Esophagus muscularis mucosa (tissue), 4 donors: ENCODE measurements at places on chromosomes 2 and 18. TPM values are rescaled to one million over a fixed set of nuclear protein-coding genes. Genes with fewer than 3 reads are reported as not detected.
A peak's percentile ranks its signal among the peaks of the same experiment; 100 is the strongest.

Gene ATOH8
- total RNA-seq: 41.1 TPM

Gene LOXL3
- 7.1 TPM for total RNA-seq

Gene TGFA
- total RNA-seq: 0.84 TPM

Gene GKN1
- total RNA-seq: not detected

Gene CXCR1
- not detected for total RNA-seq

Gene CDH19
- total RNA-seq: 47.3 TPM

Gene GLI2
- total RNA-seq: 16.1 TPM

Gene DES
- 23,770 TPM for total RNA-seq

DNA sequence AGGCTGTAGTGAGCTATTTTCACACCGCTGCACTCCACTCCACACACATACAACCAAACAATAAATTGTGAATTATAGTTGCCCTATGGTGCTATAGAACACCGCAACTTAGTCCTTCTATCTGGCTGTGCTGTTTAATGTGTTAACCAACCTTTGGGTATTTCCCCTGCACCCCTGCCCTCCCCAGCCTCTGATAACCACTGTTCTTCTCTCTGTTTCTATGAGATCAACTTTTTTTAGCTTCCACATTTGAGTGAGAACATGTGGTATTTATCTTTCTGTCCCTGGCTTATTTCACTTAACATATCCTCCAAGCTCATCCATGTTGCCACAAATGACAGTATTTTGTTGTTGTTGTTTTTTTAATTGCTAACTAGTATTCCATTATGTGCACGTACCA, 32.5 kb downstream of the TET3 start:
- no peak for DNase-seq

- DNase-seq: no peak
Measured at GRCh38 chr2:84424152-84424551, 34.9 kb downstream of the SUCLG1 start.

DNA sequence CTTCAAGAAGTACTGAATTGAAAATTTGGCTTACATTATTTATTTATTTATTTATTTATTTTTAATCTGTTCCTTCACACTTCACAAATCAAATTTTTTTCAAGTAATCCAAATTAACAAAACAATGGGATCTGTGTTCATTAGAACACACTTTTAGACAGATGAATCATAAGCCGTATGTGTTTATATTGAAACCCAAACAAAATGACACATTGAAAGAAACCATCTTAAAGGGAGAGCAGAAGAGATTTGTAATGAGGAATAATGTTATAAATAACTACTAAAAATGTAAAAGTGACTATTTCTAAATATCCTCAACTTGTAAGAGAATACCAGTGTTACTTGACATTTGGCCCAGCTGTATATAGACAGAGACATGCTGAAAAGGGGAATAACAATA, 991.0 kb upstream of the CHAC2 start:
- DNase-seq: no peak

DNA sequence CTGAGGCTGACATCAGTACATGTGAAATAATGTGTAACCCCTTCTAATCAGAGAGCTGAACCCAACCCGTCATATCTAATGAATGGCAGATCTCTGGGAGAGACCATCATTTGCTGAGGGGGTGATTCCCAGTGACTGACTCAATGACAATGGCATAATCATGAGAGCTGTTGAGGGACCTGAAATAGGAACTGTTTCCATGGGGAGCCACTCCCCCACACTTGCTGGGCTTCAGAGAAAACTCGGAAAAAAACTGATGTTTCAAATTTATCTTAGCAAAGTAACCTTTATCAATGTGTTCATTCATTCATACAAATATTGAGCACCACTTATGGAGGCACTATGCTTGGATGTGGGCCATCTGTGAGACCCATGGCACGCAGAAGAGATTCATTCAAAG, 93.4 kb upstream of the ZBTB14 start:
- no peak for DNase-seq

DNA sequence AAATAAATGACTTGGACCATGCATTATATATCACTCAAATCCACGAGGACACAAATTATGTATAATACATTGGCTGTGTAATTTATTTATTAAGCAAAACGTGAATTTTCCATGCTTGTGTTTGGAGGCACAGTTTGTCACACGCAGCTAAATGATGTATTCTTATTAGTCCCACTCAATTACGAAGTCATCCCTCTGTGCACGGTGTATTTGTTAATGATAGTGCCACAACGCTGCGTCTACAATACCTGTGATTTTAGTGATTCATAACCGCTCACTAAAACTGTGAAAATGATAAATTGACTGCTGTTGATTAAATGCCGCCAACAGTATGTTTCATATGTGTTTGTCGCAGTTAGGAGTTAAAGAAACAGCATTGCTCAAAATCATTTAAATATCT, 358.3 kb downstream of the ZNF516 start:
- peak; percentile 45 for DNase-seq

DNA sequence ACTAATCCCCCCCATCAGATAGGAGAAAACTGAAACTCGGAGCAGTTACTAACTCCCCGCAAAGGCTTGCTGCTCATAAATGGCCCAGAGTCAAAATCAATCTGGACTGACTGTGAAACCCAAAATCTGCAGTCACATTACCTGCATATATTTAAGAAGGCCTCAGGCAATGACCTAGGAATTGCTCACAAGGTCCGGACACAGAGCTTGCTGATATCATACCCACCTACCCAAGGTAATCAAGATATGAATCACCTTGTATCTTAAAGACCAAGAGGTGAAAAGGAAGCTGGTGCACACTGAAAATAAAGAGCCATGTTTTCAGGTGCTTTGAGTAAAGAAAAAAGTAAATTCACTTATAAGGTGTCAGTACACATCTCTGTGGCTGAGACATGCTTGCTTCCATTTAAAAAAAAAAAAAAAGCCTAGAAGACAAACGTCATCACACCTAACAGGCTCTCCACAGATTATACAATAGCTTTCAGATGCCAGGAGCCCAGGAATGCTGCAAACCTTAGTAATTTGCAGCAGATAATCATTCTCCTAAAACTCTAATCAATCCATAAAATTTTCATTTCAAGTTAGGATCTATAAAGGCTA, 195.4 kb downstream of the ZEB2 start:
- no peak for DNase-seq

- DNase-seq: no peak
Measured at GRCh38 chr2:240151477-240152031, 11.1 kb upstream of the OTOS start.

DNA sequence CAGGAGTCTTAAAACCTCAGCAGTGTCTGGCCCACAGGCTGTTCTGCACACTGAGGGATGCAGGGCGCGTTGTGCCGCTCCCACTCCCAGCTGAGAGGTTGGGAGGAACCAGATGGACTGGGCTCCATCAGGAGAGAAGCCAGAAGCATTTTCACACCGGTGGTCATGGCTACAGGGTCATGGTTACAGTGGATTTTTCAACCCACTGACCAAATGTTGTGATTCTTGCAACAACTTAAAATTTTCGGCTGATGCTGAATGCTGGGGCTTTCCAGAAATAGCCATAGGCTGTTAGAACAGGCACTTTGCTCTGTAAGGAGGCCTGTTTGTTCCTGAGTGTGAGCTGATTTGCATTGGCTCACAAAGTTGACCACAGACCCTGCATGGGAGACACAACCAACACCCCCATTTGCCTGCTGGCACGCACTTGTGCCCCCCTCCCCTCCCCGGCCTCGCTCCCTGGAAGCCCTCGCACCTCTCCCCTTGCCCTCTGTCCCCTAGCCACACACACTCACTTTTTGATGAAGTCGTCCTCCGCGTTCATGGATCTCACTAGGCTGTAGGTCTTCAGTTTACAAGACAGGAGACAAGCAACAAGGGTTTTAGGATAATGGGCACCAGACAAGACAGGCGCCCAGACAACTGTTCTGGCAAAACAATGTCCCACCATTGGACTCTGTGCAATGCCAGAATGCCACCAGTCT, 3.4 kb downstream of the LPIN1 start:
- no peak for DNase-seq

GRCh38 chr2:239684271-239684810, 283.5 kb upstream of the HDAC4 start:
- DNase-seq: no peak

DNA sequence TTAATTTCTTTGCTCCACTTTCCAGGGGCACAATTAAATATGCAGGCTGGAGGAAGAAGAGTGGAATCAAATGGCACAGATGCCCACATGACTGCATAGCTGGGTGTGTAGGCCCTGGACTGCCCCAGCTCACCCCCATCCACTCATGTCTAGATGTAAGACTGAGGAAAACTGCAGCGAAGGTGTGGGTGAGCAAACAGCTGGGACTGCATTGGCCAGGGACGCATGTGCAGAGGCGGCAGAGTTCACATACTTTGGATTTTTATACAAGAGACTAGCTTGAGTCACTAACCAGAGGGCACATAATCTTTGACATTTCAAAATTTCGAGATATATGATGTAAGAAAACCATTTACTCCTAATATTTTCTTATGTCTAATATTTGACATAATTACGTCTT, 60.1 kb downstream of the SPIRE1 start:
- no peak for DNase-seq

DNA sequence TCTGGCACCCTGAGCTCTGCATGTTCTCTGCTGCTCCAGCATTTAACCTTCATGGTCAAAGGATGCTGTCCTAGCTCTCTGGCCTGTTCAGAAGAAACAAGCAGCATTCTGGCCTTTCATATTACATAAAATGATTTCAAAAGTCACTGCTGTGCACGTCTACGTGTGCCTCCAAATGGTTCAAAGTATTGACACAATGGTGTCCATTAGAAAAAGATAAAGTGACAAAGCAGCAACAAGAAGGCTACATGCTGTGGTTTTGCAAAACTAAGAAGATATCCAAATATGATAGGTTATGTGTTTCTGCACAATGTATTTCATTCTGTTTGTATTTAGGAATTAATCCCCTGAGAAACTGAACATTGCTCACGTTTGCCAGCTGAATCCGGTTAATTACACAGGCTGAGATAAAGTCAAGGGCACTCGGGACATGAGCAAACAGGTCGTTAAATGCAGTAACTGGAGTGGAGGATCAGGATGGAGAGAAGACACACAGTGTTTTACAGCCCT, 258.5 kb downstream of the DOK6 start:
- DNase-seq: no peak

DNA sequence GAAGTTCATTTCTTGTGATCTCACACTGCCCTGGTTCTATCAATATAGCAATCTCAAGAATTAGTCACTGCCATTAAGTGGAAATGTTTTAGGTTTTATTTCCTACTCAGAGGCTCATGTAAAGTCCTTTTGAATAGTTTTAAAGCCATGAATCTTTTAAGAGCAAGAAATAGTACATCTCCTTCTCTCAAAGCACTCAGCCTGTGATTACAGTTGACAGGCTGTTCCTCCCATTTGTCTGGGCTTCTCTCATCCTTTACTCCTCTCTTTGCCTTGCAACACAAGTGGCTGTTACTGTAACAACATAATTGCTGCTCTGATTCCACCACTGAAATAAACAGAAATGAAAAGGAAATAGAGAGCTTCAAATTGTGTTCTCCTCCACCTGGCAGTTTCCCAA, 18.4 kb downstream of the GRP start:
- DNase-seq: peak; percentile 88

DNA sequence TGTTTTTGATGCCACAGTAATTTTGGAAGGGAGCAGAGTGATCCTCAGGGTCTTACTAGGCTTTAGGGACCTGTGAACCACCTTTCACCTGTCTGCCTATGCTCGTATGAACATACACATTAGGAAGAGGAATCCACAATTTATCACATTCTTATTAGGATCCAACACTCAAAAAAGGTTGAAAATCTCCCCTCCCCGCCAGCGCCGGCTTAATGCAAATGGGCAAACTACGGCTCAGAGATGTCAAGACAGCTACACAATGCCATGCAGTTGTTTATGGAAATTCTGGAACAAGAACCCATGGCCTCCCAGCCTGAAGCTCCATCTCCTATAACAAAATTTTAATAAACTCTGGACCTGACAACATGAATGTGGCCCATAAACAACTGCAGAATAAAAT, 375.9 kb upstream of the ACVR2A start:
- DNase-seq: no peak

DNA sequence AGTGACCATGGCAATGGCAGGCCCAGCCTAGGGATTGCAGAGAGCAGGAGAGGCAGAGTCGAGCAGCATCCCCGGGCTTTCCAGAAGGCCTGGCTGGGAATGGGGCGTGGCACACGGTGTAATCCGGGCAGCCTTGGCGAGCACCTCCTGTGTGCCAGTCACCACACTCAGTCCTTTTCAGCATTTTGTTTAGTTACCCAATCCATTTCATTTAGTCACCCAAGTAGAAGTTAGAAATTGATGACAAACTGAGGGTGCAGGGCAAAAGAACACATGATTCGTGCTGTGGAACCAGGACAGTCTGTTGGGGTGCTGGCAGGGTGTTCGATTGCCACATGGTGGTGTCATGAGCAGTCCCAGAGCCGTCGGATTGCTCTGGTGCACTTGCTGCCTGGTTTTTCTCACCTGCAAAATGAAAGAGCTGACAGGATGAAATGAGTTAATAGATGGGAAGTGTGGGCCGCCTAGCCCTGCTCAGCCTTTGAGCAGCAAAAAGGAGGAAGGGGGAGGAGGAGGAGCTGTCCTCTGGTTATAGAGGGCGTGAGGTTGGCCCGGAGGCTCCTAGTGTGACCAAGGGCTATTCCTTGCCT, 299.4 kb downstream of the AGAP1 start:
- DNase-seq: no peak

DNA sequence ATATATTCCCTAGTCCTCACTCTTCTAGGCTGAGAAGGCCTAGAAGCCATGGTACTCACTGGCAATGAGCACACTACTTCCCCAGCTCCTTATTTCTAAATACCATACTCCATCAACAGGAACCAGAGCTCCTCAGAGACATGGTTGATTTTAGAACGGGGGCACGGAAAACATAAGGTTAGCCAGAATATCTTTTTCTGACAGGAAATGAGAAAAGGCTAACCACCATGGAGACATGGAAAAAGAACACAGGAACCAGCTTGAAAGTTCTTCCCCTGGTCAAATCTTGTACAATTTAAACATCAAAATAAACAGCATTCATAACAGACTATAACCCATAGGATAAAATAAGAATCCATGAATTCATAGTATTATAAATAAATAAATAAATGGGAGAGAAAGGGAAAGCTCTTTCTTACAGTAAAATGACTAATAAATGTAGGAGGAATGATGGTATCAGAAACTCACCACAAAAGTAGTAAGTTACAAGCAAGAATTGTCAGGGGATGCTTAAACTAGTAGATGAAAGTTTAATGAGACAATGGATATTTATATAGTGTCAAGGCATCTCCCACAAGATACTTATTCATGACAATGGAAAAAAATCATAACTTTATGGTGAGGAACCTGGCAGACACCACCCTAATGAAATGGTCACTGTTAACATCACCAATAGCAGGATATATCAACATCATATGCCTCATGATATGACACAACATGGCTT, 20.6 kb upstream of the GCC2 start:
- DNase-seq: no peak

- DNase-seq: no peak
Measured at GRCh38 chr2:5562426-5562825, 129.8 kb upstream of the SOX11 start.

DNA sequence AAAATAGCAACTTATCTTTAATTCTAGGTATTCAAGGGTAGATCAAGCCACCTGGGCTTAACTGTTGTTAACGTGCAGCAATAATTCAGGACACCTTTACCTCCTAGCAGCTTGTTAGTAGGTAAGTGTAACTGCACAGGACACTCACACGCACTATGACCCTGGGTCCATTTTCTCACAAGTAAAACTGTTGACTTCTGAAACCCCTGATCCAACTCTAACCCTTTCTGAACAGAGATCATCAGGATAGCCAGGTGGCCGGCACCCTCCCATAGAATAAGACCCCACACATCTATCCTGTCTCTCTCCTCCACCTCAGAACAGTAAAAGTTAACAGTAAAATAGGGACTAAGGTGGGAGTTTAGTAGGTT, 610 bp downstream of the SPC25 start:
- no peak for DNase-seq
